PC-9 (cell line): ENCODE measurements at places on chromosomes 16 and 17. TPM values are rescaled to one million over a fixed set of nuclear protein-coding genes. Genes with fewer than 3 reads are reported as not detected.

The SLC6A4 gene
- total RNA-seq, result not detected in 2 replicates

The NXN gene
- total RNA-seq, result 59.8 and 60.1 TPM in 2 replicates

The ITGB3 gene
- total RNA-seq, result 0.31 and 0.50 TPM in 2 replicates

The RCVRN gene
- not detected in 2 replicates for total RNA-seq

The CCDC144A gene
- total RNA-seq, result 3.6 and 5.5 TPM in 2 replicates

The KRTAP9-2 gene
- total RNA-seq, result not detected in 2 replicates

The CTDNEP1 gene
- 173 and 203 TPM in 2 replicates for total RNA-seq

The BAHCC1 gene
- 33.7 and 35.4 TPM in 2 replicates for total RNA-seq

The KRT39 gene
- not detected in 2 replicates for total RNA-seq

The RSL1D1 gene
- 172 and 226 TPM in 2 replicates for total RNA-seq

The KRTAP4-4 gene
- total RNA-seq, result not detected in 2 replicates

The ANKRD40CL gene
- not detected in 2 replicates for total RNA-seq

The ASPHD1 gene
- total RNA-seq, result 8.3 and 11.3 TPM in 2 replicates

The SLFN13 gene
- 22.1 and 38.5 TPM in 2 replicates for total RNA-seq

The KRTAP9-4 gene
- not detected in 2 replicates for total RNA-seq

The CACNA1H gene
- total RNA-seq, result 0.08 TPM in 1 of 2 replicates, not detected in the other

The CCL8 gene
- not detected in 2 replicates for total RNA-seq

The CCL16 gene
- not detected in 2 replicates for total RNA-seq

The MARVELD3 gene
- total RNA-seq, result 28.5 and 28.6 TPM in 2 replicates

The ICAM2 gene
- total RNA-seq, result 7.8 and 9.2 TPM in 2 replicates

The TMC5 gene
- total RNA-seq, result 22.1 and 52.5 TPM in 2 replicates

The INO80E gene
- total RNA-seq, result 102 TPM in 2 replicates

The OTOP3 gene
- not detected in 2 replicates for total RNA-seq

The MMP15 gene
- total RNA-seq, result 20.1 and 23.9 TPM in 2 replicates
